Stimulated activated naive CD8-positive, alpha-beta T cell treated with anti-CD3 and anti-CD28 coated beads, Interleukin-15, amount 100 ng/mL, for 72 hours (primary cell): ENCODE measurements at places on chromosomes 4 and X.

GRCh38 chr4:26723216-26723615 is 137.4 kb upstream of the STIM2 start:
- DNase-seq, result peak; percentile 25

DNA sequence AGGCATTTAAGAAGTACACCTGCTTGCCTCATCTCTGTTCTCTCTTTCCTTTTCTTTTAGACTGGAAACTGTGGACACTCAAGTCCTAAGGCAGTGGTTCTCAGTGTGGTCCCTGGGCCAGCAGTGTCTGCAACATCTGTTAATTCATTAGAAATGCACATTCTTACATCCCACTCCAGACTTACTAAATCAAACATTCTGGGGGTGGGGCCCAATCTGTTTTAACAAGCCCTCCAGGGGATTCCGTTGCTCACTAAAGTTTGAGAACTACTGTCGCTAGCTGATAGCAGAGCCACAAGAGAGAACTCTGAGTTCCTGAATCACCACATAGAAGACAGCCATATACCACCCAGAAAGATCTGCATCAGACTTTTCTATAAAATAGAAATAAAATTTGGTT is 430.6 kb downstream of the BCOR start:
- DNase-seq, result no peak

- DNase-seq, result no peak
Measured at GRCh38 chrX:14228611-14229010, 198.9 kb upstream of the GEMIN8 start.

- DNase-seq, result peak; percentile 42
Measured at GRCh38 chr4:11471618-11472017, 42.9 kb upstream of the HS3ST1 start.

- no peak for DNase-seq
Measured at GRCh38 chrX:18461431-18461830, 36.0 kb downstream of the CDKL5 start.

GRCh38 chr4:164224871-164225270 is 529.1 kb upstream of the SMIM31 start:
- no peak for DNase-seq

DNA sequence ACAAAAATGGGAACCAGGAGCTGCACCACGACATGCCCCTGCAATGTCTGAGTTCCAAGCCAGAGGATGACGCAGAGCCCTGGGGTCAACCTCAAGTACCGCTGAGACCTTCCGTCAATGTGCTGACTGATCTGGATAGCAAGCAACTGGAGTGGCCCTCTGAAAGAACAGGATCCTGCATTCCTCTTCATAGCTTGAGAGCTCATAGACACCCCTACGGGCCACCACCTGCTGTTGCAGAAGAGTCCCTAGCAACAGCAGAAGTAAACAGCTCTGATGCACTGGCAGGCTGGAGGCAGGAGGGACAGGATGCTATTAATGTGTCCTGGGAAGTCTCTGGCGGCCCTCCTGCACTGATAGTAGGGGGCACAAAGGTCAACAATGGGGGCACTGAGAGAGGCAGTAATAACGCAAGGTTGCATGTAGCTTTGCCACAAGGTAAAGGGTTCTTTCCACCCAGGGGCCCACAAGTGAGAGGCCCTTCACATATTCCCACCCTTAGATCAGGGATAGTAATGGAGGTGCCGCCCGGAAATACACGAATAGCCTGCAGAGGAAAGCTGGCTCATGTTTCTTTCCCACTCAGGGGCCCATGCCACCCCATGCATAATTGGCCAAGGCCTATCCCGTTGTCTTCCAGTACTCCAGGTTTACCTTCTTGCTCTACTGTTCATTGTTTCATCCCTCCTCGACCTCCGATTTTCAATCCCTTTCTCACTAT is 1.3 kb downstream of the PRR32 start:
- DNase-seq, result no peak

- no peak for DNase-seq
Measured at GRCh38 chrX:97629597-97629985, 745.9 kb downstream of the RPA4 start.

- no peak for DNase-seq
Measured at GRCh38 chrX:252957-253291, 28.3 kb upstream of the PLCXD1 start.

- no peak for DNase-seq
Measured at GRCh38 chrX:105696870-105697269, 125.5 kb upstream of the NRK start.

GRCh38 chr4:183300655-183301054 is 19.4 kb downstream of the CLDN22 start:
- no peak for DNase-seq

GRCh38 chrX:79259073-79259689 is 108.0 kb downstream of the ITM2A start:
- DNase-seq, result peak; percentile 73

DNA sequence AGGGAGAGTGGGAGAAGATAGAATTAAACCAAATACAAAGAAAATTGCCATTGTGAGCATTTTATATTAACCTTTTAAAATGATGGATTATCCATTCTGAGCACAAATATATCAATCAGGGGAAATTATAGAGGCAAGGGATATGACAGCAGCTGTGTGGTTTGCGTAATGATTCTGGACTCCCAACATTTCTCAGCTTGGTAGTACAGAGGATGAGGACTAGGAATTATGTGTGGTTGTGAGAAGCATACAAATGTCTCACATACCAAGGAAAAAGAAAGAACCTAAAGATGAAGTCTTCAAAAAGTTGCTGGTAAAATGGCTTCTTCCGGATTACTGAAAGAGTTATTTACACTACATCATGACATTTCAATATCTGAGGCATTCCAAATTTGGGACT is 674.6 kb upstream of the NR3C2 start:
- no peak for DNase-seq

DNA sequence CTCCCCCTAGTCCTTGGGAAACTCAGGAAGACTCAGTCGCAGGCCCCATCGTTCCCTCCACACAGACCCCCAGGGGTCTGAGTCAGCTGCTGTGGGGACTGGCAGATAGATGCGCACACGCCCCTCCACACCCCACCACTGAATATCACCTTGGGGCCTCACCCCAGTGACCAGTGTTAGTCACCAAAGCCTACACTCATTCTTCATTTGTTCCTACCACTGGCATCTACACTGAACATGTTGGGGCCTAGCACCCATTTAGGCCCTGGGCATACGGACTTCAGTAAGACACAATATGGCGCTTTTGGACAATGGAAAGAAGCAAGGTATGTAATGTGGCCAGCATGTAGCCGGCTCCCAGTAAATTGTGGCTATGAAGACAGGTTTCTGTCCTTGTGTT is 154.1 kb upstream of the PJA1 start:
- DNase-seq, result no peak

GRCh38 chr4:36332023-36332781 is 50.8 kb downstream of the DTHD1 start:
- DNase-seq, result no peak

GRCh38 chr4:74097116-74097515 is 1.9 kb downstream of the CXCL2 start:
- no peak for DNase-seq

- no peak for DNase-seq
Measured at GRCh38 chr4:75429208-75429607, 85.0 kb downstream of the RCHY1 start.

DNA sequence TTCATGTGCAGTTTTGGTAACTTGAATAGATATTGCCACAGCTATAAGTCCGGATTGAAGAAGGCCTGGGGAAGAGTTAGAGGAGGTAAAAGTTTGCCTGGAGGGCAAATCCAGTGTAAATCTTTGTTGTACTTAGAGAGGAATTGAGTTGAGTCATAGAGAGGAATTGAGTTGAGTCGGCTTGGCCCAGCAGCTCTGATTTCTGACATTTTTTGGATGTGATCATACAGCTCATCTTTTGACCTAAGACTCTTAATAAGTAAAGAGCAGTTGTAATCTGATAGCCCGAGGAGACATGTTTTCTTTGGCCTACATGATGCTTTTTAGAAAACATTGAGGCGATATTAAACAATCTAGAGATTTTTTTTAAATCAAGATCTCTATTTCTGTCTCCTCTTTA is 3.9 kb downstream of the KIT start:
- DNase-seq, result no peak

DNA sequence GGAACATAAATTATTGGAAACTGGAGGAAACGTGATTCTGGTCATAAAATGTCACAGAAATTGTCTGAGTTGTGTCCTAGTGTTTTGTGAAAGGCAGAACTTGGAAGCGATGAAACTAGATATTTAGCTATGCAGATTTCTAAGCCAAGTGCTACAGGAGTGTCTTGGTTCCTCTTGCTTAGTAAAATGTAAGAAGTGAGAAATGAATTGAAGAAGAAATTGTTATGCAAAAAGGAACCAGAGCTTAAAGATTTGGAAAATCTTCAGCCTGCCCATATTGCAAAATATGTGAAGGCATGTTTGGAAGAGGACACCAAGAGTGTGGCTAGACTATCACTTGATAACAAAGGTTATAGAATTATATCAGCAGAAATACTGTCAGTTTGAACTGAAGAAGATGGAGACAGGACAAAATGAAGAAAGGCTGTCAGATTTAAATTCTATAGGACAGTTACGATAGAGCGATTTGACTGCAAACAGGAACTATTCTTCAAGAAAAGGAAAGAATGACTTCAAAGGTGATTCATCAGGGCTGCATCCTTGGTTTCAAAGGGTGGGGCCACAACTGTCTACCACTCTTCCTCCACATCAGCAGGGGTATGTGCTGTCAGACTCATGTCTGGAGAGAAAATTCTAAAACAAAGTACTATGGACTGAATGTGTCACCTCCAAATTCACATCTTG is 9.4 kb upstream of the CDS1 start:
- DNase-seq, result no peak

GRCh38 chr4:79865201-79865597 is 207.8 kb downstream of the ANTXR2 start:
- no peak for DNase-seq
